ENCODE measurements at places on chromosomes 6 and 20.

DNA sequence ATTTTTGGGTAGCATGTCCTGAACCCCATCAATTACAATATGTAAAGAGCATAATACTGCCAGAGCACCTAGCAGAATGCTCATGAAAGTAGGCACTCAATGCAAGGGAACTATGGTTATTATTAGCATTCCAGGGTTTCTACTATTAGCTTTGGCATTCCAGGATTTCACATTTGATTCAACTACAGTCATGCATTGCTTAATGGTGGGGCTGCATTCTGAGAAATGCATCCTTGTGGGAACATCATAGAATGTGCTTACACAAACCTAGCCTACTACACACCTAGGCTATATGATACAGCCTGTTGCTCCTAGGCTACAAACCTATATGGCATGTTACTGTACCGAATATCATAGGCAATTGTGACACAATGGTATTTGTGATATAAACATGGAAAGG is 247.8 kb downstream of the CD83 start:
- no peak for DNase-seq

DNA sequence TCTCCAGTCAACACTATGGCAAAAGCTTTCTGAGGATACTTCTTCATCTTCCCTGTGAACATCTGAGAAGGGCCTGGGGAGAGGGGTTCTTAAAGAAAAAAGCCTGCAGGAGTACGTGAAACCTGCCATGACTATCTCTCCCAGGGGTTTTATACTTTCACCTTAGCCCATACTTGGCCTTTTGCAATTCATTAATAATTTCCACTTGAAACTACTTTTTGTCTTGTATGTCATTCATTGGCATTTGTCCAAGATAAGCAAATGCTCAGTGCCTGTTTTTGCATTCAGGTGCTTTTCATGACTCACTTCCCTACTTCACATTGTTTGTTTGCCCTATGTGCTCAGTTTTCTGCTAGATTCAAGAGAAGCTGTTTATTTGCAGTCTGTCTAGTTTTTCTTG is 580.3 kb upstream of the GJE1 start:
- DNase-seq, result no peak

- DNase-seq, result no peak
Measured at GRCh38 chr6:129440691-129441090, 269.3 kb downstream of the ARHGAP18 start.

GRCh38 chr6:81562169-81562568 is 190.3 kb downstream of the TENT5A start:
- peak; percentile 30 for DNase-seq

DNA sequence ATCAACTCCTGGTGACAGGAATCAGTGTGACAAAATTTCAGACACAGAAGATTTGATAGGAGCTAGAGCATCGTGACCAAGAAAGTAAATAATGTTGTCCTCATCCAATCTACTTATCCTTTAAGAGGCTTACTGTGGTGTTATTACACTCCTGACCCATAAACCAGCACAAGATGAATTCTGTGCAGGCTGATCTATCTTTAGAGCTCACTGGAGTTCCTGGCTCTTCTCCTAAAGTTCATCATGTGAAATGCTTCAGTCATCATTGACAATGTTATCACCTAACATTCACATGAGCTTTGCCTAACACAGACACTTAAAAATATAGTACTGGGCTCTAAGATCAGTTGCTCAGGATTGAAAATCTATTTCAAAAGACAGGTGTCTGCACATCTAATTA is 271.0 kb upstream of the HSF2 start:
- DNase-seq, result no peak

DNA sequence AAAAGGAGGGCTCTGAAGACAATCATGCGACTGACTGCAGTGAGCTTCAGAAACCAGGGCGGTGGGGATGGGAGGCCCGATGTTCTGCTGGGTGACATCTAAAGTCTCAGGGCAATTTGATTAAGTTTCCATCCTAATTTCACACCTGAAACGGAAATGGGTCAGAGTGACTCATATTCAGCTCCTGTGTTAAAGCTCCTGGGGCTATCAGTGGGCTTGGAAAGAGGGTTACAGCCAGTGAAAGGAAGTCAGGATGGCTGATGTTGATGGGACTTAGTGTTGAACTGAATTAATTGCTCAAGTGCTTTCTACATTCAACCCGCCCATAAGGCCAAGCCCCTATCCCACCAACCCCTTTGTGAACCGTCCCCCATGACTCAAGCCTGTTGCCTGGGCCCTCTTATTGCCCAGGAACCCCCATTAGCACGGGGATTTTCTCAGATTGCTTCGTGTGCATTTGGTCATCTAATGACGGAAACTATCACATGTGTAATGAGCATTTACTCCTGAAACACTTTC is 47.1 kb upstream of the TBC1D7 start:
- DNase-seq, result no peak

DNA sequence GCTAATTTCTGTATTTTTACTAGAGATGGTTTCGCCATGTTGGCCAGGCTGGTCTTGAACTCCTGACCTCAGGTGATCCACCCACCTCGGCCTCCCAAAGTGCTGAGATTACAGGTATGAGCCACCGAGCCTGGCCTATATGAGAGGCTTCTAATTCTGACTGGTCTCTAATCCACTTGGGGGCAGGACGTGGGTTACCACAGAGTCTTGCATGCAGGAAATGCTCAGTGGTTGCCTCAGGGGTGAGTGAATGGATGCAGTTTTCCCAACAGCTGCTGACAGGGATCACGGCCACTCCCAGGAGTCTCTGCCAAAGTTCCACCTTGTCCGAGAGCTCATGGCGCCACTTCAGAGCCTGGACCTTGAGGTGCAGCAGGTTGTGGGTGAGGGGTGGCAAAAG is 6.4 kb upstream of the FANCE start:
- no peak for DNase-seq

DNA sequence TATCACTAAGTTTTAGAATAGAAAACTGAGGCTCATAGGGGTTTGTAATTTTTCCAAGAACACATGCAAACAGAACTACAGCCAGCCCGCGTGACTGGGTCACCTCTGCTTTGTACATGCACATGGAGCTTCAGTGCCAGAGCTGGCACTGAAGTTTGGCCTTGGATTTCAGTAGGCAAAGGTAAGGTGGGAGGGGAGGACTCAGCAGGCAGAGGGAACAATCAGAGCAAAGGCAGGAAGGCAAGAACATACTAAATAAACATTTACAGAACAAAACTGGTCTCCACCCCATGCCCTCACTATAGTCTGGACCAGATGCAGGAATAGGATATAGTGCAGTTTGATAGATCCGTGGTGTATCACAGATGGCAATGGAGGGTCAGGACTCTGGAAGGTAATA is 13.6 kb upstream of the ABRACL start:
- DNase-seq, result no peak

DNA sequence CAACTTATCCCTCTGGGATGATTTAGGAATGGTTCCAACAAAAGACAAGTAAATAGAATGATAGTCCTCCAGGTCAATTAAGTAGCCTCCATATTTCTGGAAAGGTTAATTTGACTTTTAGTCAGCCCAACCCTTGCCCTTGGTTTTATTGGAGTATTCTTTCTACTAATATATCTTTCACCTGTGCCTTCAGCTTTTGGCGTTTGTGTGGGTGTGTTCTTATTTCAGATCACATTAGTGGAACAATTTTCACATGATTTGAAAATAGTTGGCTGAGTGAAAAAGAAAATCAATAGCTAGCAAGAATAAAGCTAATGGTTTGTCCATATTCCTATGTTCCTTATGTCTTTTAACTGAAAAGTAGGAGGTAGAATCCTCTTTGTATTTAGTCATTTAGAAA is 239.6 kb upstream of the SGK1 start:
- DNase-seq, result no peak

DNA sequence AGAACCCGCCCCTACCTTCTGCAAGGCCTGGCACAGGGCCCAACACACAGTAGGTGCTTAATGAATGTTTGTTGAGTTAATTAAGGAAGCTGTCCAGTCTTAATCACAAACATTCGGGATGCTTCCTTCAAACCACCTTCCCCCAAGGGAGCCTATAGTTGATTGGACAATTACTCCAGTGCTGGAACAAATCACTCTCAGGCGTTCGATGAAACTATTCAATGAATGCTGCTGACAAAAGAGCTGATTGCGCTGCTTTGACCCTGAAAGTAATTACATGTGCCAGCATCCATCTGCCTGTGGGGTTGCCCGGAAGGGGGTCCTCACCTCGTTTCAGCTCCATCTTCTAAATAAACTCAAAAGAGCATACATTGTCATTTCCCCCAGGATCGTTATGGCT is 112.0 kb upstream of the SRSF6 start:
- no peak for DNase-seq

DNA sequence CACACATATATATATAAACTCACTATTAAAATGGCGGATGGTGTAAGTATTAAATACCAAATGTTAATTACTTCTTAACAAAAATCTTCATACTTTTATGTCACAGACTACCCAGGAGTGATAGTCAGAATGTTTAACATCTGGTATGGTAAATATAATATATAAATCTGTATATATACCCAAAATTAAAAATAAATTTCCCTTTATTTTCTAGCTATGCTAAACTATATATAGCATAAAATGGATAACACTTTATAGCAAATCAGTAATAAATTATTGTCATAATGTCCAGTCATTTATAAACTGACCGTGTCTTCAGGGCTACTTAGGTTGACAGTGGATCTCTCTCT is 37.1 kb downstream of the GSTA2 start:
- no peak for DNase-seq

GRCh38 chr6:73169111-73169510 is 56.2 kb downstream of the KHDC1L start:
- DNase-seq, result no peak

GRCh38 chr6:149052350-149053106 is 265.0 kb upstream of the TAB2 start:
- DNase-seq, result no peak

Measured in uterus (tissue), 4 donors.